K562 (cell line): ENCODE measurements at places on chromosomes 7 and 10. TPM values are rescaled to one million over a fixed set of nuclear protein-coding genes. Genes with fewer than 3 reads are reported as not detected.

- H3K4me1 ChIP-seq = peaks cover 10% of the 10 kb centered on the region
- no peak overlapping the region for H3K4me3 ChIP-seq
- H3K36me3 ChIP-seq = no peaks in the 10 kb centered on the region
- no peak for DNase-seq
- no peaks in the 10 kb centered on the region for H3K27me3 ChIP-seq
These were observed 106.0 kb upstream of the TRIM24 start for GRCh38 chr7:138354066-138354465.

DNA sequence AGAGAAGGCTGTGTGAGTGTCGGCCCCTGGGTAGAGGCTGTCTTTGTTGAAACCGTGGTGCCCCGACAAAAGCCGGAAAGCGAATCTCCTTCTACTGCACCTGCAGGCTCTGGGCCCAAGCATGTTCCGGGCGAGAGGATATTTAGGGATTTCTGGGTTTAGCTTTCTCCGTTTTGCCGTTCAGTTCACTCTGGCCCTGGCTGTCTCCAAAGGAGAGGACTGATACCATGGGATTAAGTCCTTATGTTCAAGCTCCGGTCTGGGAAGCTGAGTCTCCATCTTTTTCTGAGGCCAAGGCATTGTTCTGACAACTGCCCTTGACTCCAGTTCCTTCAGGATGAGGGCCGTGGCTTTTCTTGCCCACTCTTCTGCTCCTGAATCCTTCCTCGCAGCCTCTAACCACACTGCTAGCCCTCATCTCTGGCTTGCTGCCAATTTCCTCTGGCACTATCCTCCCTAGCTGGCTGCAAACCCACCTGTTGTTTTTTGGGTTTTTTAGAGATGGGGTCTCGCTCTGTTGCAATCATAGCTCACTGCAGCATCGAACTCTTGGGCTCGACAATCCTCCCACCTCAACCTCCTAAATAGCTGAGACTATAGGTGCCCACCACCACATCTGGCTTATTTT is 206.8 kb downstream of the SKIDA1 start:
- H3K36me3 ChIP-seq = no peaks in the 10 kb centered on the region
- DNase-seq = no peak

DNA sequence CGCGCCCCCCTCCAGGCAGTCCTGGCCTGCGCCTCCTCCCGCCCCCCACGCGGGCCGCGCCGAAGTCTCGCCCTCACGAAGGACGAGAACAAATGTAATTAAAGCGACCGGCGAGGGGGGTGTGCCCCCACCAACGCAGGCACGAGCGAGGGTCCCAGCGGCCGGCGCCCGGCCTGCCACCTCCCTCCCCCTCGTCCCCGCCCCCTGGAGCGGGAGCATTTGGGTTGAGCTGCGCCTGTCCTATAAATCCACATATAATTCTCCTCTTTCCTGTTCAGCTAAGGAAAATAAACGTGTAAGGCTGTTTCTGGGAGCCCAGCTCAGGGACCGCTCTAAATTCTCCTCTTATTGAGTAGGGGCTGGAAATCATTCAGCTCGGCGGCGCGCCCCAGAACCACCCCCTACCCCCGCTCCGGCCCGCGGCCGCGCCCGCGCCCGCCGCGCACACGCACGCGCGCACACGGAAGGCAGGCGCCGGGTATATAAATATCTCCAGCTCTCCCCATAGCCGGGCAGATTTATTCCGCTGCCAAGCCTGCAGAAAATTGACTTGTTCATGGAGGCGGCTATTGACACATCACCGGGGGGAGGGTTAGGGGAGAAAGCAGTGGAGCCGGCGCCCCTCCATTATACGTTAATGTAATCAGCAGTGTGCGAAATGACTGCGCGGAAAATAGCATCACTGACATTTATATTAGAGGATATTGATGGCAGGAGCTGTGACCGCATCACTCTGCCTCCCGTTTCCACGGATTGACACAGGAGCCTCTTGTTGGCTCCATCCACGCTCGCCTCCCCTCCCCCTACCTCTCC is 61.6 kb upstream of the BTRC start:
- peak; percentile 37 for DNase-seq
- H3K4me1 ChIP-seq = no peaks in the 10 kb centered on the region; the same call in 2 of the 3 replicates
- H3K4me3 ChIP-seq = peak overlapping the region; percentile 36
- no peak overlapping the region for H3K27ac ChIP-seq

DNA sequence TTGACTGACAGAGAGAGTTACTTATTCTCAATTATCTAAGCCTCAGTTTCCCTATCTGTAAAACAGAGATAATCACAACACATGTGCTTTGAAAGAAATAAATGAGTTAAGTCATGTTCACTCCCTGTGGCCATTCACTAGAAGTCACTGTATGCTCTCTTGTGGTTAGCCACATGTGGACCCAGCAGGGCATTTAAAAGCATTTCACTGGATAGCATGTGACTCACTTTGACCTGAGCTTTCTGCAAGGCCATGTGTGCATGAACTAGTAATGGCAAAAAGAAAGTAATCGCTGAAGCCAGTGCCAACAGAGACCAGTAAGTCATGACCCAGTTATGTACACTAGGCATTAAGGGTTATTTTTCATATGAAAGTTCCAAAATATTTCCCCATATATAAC is 557.0 kb upstream of the IGFBP3 start:
- no peak for DNase-seq
- H3K27ac ChIP-seq = no peak overlapping the region
- H3K36me3 ChIP-seq = no peaks in the 10 kb centered on the region
- H3K27me3 ChIP-seq = no peaks in the 10 kb centered on the region
- no peak overlapping the region for H3K4me3 ChIP-seq
- no peaks in the 10 kb centered on the region for H3K4me1 ChIP-seq

DNA sequence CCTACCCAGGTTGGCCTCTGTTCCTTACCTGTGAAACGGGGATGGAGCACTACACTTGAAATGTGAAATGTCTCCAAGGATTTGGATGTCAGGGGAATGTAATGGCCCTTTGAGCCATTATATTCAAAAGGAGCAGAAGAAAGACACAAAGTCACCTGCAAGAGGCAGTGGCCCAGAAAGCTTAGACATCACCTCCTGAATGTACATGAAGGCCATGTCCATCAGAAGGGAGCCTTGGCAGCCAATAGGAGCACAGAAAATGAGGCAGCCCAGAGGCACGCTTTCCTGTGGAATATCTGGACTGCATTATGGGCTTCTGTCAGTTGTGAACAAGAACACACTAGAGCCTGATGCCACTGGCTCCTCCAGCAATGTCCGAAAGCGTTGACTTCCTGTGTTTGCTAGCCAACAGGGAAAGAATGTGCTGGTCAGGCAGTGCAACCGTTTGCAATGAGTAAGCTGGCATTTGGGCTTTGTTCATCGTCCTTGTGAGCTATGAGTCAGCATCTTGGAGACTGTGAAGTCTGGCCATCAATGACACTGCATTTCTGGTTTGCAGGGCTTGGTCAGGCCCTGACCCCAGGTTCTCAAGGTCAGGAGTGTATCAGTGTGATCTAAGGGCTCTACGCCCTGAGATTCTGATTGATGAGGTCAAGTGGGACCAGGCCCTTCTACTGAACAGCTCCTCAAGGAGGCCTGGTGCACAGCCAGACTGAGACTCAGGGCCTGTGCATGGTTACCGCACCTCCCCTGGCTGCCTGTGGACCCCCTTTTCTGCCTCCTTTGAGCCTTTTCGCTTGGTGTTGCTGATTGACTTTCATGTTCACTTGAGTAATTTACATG is 222.4 kb downstream of the RPS24 start:
- H3K27me3 ChIP-seq = peaks cover 28% of the 10 kb centered on the region
- H3K4me3 ChIP-seq = no peak overlapping the region
- H3K4me1 ChIP-seq = peaks cover 8% of the 10 kb centered on the region; the same call in 1 of the 2 replicates
- DNase-seq = peak; percentile 61
- no peaks in the 10 kb centered on the region for H3K36me3 ChIP-seq

DNA sequence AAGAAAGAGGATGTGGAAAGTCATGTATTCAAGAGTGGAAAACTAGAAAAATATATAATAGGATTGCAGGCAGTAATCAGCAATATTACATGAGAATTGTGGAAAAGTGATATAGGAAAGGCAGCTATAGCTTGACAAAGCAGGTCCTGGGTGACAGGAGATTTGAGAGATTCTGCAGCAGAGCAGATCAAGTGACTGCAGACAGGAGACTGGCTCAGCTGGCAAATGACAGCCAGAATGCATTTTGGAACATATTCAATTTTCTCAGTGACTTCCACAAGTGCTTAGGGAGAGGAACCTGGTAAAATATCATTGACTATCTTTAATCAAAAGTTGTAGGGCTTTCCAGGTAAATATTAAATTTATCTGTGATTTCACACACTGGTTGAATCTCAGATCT is 260.5 kb upstream of the CACNA2D1 start:
- no peaks in the 10 kb centered on the region for H3K4me1 ChIP-seq
- H3K27ac ChIP-seq = no peak overlapping the region
- H3K27me3 ChIP-seq = no peaks in the 10 kb centered on the region

DNA sequence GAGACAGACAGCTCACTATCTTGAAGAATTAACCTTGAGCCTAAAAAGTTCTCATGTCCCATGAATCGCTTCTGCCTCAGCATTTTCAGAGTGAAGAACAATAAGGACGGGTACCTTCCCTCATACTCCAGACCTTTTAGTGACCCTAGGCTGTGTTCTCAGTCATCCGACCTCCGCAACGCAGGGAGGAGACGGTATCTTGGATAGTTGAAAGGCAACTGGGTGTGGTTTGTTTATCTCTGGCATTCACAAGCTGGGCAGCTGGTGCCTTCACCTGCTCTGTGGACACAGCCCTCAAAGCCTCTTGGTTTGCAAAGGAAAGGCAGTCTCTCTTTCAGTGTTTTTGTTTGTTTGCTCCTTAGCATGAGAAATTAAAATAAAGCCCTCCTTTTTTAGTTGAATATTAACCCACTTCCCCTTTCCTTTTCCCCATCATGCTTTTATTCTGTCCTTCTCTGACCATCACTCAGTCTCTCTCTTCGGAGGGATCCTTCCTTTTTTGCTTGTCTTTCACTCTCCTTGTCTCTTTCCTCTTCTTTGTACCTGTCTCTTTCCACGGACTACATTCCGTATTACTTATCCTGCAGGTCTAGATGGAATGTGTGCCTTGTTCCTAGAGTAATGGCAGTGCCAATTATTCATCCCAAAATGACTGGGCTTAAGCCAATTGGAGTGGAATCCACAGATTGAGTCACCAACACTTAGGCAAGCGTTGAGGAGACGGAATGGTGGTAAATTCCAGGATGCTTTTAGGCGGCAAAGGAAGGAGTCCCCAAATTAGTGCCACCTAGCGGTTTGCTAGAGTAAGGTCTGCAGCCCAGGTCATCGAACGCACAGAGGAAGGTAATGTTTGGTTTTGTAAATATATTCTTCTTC is 45.8 kb downstream of the PRR15 start:
- no peaks in the 10 kb centered on the region for H3K27me3 ChIP-seq
- H3K27ac ChIP-seq = no peak overlapping the region
- H3K36me3 ChIP-seq = no peaks in the 10 kb centered on the region
- H3K4me1 ChIP-seq = peaks cover 43% of the 10 kb centered on the region

GRCh38 chr10:23437963-23438546 is 820 bp upstream of the OTUD1 start:
- peaks cover 26% of the 10 kb centered on the region for H3K4me1 ChIP-seq
- no peaks in the 10 kb centered on the region; the same call in 2 of the 3 replicates for H3K36me3 ChIP-seq
- DNase-seq = no peak
- peak overlapping the region; percentile 77 for H3K4me3 ChIP-seq
- H3K27ac ChIP-seq = peak overlapping the region; percentile 72

DNA sequence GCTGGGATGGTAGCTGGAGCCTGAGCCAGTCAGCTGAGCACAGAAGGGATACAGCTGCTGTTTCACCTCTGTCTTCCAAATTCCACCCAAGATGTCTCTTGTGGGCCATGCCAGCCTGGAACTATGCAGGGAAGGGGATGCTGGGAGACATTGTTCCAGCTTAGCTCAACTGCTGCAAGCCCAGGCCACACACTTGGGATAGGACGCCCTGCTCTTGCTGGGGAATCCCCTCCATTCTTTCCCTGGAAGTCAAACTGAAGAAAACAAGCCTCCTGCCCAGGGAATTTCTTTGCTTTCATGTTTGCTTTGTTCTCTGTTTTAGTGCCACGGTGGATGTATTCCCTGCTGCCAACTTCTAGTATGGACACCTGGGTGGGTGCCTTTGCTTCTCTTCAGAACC is 55.2 kb upstream of the CDK13 start:
- H3K4me1 ChIP-seq = no peaks in the 10 kb centered on the region
- no peak overlapping the region for H3K4me3 ChIP-seq
- H3K27ac ChIP-seq = no peak overlapping the region

GRCh38 chr10:11448190-11448544 is 163.3 kb downstream of the USP6NL start:
- no peaks in the 10 kb centered on the region for H3K27me3 ChIP-seq
- no peak overlapping the region for H3K4me3 ChIP-seq
- no peak overlapping the region for H3K27ac ChIP-seq
- H3K4me1 ChIP-seq = peaks cover 32% of the 10 kb centered on the region
- no peak for DNase-seq

DNA sequence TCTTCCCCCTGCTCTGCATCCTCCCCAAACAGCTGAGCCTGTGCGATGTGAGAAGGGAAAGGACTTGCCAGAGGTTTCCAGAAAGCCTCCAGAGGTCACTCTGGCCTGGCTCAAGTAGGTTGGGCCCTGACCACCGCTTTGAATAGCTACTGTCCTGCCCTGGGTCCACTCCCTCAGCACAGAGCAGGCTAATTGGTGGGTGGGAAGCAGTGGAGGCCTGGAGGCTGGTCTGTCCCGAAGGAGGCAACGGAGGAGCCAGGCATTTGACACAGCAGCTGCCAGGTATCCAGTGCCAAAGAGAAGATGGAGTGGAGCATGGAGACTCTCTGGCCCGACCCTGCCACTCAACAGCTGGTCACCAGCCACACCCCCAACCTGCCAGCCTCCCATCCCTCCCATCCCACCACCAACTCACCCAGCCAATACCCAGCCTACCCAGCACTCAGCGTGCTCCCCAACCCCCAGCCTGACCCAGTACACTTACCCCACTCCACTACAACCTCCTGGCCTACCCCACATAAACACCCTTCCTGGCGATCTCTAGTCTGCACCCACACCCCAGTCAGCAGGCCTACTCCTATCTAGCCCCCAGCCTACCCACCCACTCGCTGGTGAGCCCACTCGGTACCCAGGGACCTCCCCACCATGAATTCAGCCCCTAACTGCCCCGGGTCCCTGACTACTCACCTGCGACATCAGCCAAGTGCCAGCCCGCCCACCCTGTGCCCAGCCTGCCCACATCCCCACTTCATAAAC is 64.6 kb upstream of the COL13A1 start:
- H3K27me3 ChIP-seq = no peaks in the 10 kb centered on the region
- no peak overlapping the region for H3K4me3 ChIP-seq
- H3K4me1 ChIP-seq = peaks cover 6% of the 10 kb centered on the region
- H3K27ac ChIP-seq = no peak overlapping the region

GRCh38 chr7:123797673-123798531 is 47.1 kb upstream of the HYAL4 start:
- no peak overlapping the region for H3K27ac ChIP-seq
- no peak overlapping the region for H3K4me3 ChIP-seq
- peak; percentile 27 for DNase-seq
- no peaks in the 10 kb centered on the region for H3K36me3 ChIP-seq
- no peaks in the 10 kb centered on the region for H3K27me3 ChIP-seq
- H3K4me1 ChIP-seq = no peaks in the 10 kb centered on the region

- H3K4me1 ChIP-seq = peaks cover 35% of the 10 kb centered on the region
- H3K27me3 ChIP-seq = no peaks in the 10 kb centered on the region
- H3K4me3 ChIP-seq = no peak overlapping the region
These were observed 266.6 kb downstream of the ELFN1 start for GRCh38 chr7:1936531-1937251.

Gene PON1
- not detected in 2 replicates for total RNA-seq

Gene HNRNPF
- total RNA-seq = 436 and 489 TPM in 2 replicates

Gene NCF1
- 0.29 TPM in 1 of 2 replicates, not detected in the other for total RNA-seq

Gene RPEL1
- total RNA-seq = 0.07 and 0.09 TPM in 2 replicates

Gene HTR7
- total RNA-seq = 0.24 and 0.36 TPM in 2 replicates

Gene ECHDC3
- 17.3 and 17.9 TPM in 2 replicates for total RNA-seq

Gene FFAR4
- not detected in 2 replicates for total RNA-seq

Gene EVX1
- not detected in 2 replicates for total RNA-seq

Gene NEUROD6
- not detected in 2 replicates for total RNA-seq

Gene SCART1
- 4.4 and 5.5 TPM in 2 replicates for total RNA-seq
